OCI-LY7 (cell line): ENCODE measurements at places on chromosomes 5 and 9. TPM values are rescaled to one million over a fixed set of nuclear protein-coding genes. Genes with fewer than 3 reads are reported as not detected.
A peak's percentile ranks its signal among the peaks of the same experiment; 100 is the strongest.

DNA sequence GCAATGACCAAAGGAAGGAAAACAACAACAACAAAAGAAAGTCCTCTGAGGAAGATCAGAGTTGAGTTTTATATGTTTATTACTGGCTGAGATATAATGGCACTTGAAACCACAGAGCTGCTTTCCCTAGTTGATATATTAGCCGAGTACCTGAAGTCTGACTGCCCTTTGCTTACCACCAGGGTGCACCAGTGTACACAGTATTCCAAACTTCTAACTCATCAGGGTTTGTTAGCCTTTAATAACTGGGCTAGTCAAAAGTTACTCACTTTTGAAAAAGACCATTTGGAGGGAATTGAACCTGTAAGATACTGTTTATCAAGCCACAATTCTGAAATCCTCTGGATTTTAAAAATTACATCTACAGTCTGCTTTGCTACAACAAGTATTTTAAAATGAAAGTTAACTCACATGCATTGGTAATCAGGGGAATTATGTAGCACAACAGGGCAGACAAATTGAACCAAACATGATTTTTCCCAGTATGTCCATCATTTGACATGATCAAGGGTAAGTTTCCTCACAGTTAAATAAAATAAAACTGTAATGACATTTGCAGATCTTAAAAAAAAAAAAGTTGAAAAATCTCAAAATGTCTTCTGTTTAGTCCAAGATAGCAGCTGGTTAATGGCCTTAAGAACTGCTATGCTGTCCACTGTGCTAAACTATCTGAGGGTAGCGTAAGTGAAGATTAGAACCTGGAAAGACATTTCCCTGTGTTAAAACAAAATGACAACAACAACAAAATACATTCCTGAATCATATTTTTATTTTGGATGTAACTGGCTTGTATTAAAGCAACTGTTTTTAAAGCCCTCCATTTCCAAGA lies 57.3 kb upstream of the C6 start:
- peak; percentile 21 for DNase-seq

DNA sequence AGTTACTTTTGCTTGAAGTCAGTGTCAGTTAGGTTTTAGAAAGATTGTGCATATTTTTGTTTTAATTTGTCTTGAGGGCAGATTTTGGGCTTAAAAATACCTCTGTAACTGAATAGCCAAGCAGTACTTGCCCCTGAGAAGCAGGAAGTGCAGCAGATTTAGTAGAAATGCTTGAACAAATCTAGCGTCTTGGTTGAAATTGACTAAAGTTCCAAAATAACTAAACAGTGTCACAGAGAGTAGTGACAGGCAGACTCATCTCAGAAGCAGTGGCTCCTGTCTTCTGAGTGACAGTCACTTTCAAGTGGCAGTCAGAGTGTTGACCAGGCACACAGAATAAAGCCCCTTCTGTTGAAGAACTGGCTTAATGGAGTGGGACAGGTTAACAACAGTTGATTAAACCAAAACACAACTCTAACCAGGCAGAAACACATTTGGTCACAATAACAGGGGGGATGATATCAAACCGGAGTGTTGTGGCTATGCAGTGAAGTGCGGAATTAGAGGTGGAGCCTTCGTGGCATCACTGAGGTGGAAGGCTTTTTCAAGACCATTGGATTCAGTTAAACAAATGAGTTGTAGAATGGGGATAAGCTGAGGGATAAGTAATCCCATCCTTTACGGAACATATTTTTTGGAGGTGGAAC lies 29.1 kb downstream of the TRIO start:
- peak; percentile 24 for DNase-seq

- no peak for DNase-seq
Measured at GRCh38 chr5:9058161-9058560, 487.7 kb downstream of the SEMA5A start.

DNA sequence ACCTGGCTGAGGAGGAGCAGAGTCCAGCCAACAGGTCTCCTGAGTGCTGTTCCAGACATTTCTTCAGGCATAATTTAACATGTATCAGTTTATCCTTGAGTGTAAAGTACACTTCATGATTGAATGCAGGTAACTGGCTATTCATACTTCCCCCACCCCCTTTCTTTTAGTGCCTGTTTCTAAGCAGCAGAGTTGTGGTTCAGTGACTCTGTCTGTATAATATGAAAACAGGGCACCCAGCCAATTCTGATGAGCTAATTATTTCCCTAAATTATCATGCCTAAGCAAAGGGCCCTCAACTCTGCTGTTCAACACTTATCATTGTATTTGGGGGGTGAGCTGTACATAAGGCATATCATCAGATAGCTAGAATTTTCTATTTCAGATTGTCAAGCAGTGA lies 51.9 kb upstream of the ZSWIM6 start:
- DNase-seq, result no peak

Gene LHX2
- total RNA-seq, result not detected in 2 replicates

Gene ADGRD2
- total RNA-seq, result not detected in 2 replicates

GRCh38 chr5:14659821-14660607 lies 4.5 kb upstream of the OTULIN start:
- DNase-seq, result no peak

Gene FAM81B
- not detected in 2 replicates for total RNA-seq

DNA sequence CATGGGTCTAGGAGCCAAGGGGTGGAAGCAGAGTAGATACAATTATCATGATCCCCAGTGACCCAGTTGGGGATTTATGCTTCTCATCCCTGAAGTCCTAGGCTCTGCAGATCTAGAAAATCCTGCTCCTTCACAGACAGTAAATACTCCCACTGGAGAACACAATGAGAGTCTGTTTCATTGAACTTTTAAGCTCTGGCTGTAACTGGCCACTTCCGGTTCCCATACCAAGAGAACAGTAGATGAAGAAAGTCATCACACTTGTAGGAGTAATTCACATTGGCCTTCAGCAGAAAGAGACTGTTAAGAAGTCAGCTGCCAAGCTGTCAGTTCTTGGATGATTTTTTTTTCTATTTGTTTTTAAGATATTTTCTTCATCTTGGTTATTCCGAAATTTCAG lies 597.1 kb downstream of the ACTL7B start:
- DNase-seq, result no peak

Gene MTRR
- total RNA-seq, result 67.1 and 72.6 TPM in 2 replicates
